ENCODE measurements at places on chromosomes 3 and 15. TPM values are rescaled to one million over a fixed set of nuclear protein-coding genes. Genes with fewer than 3 reads are reported as not detected.
A peak's percentile ranks its signal among the peaks of the same experiment; 100 is the strongest.

Gene SLC24A1
- 2.2 TPM for total RNA-seq

Gene ZPLD1
- 2.6 TPM for total RNA-seq

Gene CDCP1
- total RNA-seq: 41.3 TPM

Gene CHCHD4
- 23.6 TPM for total RNA-seq

Gene PTX3
- total RNA-seq: 0.90 TPM

Gene LRRC34
- total RNA-seq: under 0.01 TPM

Gene FOXB1
- not detected for total RNA-seq

Gene RPUSD2
- 18.4 TPM for total RNA-seq

Gene SAMD7
- not detected for total RNA-seq

Gene KBTBD13
- total RNA-seq: not detected

Gene PARP15
- 0.13 TPM for total RNA-seq

Gene LHFPL4
- not detected for total RNA-seq

Gene TEX55
- not detected for total RNA-seq

Gene LRRIQ4
- total RNA-seq: not detected

Gene GOLGA8A
- total RNA-seq: 32.6 TPM

Gene TUBGCP5
- total RNA-seq: 18.9 TPM

DNA sequence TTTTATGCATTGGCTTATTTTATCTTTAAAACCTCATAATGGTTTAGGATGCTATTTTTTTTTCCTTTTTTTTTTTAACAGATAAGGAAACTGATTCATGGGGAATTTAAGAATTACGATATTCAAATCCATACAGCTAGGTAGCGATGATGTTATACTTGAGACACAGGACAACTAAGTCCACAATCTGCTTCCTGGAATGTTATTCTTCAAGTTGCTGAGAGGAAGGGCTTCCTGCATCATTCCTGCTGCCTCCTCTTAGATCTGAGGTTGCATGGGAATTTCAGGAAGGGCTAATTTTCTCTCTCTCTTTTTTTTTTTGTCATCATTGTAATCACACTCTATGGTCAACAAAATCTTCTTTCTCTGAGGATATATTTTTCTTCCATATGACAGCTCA lies 595.5 kb downstream of the GRM7 start:
- DNase-seq: no peak

- DNase-seq: no peak
These were observed 19.9 kb downstream of the IQGAP1 start for GRCh38 chr15:90407871-90408317.

- DNase-seq: no peak
These were observed 20.2 kb downstream of the DENND4A start for GRCh38 chr15:65771870-65772269.

- DNase-seq: no peak
These were observed 9.5 kb downstream of the OSBPL10 start for GRCh38 chr3:31971607-31972006.

DNA sequence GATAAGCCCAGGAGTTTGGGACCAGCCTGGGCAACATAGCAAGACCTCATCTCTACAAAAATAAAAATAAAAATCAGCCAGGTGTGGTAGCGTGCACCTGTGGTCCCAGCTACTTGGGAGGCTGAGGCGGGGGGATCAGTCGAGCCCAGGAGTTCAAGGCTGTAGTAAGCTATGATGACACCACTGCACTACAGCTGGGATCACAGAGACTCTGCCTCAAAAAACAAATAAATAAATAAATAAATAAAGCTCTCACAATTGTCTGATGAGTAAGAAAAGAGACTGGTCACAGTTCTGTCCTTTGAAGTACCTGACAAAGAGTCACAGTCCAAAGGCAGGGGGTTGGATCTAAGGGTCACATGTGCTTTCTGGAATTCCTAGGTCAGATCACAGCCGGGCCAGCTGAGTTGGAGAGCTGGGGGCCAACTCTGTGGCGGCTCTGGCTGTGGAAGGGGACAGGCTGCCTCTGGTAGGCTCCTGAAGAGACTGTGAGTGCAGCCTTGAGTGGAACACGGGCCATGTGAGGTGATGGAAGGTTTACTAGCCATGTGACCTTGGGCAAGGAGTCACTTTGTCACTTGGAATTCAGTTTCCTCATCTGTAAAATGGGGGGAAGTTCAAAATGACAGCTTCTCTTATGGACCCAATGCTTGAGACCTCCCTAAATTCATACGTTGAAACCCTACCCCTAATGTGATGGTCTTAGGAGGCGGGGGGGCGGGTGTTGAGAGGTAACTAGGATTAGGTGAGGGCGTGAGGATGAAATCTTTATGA lies 47.2 kb downstream of the WHAMM start:
- DNase-seq: no peak

- peak; percentile 50 for DNase-seq
These were observed 314.8 kb upstream of the CTDSPL start for GRCh38 chr3:37546876-37547275.

DNA sequence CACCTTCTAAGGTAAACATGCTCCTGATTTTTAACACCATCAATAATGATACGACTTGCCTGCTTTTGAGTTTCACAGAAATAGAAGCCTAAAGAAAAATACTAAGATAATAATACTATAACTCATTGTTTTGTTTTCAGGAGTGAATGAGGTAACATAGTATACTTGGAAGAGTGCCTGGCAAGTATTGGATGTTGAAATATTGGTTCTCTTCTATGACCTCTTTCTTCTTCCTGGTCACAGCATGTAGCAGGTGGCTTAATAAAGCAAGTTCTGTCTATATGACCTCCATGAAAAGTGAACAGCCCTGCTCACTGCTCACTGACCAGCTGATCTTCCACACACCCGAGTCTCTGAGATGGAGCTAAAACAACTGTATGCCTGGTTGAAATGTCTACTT lies 312.3 kb upstream of the ONECUT1 start:
- DNase-seq: no peak

DNA sequence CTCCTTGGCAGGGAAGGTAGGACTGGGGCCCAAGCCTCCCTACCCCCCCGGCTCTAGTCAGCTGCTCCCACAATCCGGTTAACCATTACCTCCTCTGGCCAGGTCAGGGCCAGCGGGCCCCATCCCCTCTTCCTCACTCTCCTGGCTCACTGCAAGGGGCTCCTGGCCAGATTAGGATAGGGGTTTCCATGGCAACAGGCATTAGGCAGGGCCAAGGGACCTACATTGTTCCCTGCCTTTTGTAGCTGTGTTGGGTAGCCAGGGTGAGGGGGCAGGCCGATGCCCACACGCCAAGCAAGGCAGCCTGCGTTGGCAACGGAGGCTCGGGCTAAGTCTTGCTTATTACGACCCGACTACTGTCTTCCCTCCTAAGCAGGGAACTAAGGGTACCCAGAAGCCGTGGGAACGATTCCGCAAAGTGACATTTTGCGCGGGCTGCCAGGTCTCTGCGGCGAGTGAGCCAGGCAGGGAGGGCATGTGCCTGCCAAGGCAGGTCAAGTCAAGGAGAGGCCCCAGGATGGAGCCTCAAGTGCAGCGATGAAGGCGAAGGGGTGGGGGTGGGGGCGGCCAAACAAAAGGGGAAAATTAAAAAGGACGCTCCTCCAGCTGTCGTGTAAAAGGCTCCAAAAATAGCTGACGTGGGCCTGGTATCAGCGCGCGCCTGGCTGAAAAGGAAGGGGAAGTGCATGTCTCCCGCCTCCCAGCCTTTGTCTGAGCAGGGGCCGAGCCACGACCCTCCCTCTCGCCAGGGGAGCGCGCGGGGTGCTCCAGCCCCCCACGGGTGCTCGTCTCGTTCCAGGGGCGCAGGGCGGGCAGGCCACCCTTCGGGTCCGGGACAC lies 919 bp downstream of the IDH2 start:
- DNase-seq: no peak

DNA sequence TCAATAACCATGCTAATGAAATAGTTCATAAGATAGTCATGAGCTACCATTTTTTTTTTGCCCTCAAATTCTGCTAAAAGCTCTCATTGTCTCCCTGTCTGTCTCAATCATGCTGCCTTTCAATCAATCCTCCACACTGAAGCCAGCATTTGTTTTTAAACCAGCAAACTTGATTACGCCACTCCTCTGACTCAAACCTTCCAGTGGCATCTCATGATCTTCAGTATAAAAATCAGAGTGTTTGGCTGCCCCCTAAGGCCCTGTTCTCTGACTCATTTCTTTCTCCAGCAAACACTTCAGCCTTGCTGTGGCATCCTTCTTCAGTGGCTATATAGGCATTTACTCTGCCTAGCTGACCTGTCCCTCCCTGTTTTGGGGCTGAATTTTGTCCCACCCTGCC lies 36.0 kb upstream of the EOMES start:
- DNase-seq: peak; percentile 97

GRCh38 chr3:55467099-55467498 lies 20.0 kb downstream of the WNT5A start:
- no peak for DNase-seq

- no peak for DNase-seq
These were observed 171.1 kb upstream of the STT3B start for GRCh38 chr3:31361371-31362273.

DNA sequence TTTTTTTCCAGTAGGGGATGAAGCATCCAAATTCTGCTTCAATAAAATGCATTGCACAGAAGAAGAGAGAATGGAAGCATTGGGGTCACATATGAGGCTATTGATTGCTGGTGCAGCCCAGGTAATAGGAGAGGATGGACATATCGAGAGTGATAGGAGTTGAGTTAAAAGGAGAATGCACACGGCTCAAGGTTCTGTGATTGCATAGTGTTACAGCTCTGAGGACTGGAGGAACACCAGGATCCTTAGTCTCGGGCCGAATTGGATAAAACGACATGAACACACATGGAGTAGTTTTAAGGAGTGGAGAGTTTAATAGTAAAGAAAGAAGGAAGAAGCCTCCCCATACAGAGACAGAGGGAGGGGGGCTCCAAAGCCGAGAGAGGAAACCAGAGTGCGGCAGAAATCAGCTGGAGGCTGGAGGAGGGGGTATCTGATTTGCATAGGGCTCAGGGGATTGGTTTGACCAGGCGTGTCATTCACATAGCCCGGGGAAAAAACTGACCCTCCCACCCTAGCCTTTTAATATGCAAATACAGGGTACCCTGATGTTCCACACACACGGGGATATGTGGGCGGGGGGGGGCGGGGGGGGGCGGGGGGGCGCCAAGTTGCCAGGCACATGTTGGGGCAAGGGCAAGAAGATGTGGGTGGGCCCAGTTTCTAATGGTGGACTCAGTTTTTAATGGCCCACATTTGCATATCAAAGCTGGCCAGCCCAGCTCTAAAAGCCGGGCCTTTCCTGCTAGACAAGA lies 156.9 kb downstream of the AGBL1 start:
- no peak for DNase-seq

DNA sequence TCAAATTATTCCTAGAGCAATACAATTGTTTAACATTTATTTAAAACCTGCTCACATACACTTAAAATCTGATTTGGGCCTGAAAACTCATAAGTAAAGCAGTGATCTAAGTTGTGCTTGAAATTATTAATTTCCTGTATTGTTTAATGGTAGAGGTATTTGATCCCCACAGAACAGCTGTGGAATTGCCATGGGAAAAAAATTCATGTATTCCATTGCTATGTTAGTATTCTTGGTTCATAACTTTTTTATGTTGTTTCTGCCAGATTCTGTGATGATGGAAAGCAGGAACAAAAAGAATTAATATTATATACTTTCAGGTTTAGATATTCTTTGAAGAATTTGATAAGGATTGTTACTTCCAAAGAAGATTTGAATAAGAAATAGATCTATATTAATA lies 831.5 kb upstream of the NR2F2 start:
- DNase-seq: no peak

DNA sequence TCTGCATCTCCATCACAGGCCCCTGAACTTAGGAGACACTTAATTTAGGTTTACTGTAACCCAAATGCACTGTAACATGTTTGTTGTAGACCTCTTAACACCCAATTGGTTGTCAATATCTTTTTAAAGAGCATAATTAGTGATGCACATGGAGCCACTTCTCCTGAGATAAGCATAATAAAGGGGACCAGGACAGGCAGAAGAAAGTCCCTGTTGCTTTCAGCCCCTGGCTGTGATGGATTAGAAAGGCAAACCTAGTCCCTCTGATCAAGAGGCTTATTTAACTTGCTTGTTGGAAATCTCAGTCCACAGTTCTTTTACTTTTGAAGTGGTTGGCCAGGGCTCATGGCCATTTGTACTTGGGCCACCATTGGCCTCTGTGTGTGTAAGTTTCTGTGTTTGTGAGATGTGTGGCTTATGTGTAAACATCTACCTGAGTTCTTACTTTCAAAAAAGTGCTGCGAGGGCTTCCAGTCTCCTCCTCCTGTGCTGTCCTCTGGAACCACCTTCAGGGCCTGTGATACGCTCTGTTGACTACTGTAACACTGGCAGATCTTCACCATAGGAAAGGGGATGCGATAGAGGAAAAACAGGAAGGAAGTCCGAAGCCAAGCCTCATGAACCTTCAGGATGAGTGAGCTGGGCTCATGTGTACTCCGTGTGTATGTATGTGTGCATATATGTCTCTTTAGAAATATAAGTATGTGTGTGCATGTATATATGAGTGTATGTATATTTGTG lies 136.2 kb downstream of the EPHB1 start:
- DNase-seq: no peak
